ENCODE measurements at places on chromosomes 5 and 9. TPM values are rescaled to one million over a fixed set of nuclear protein-coding genes. Genes with fewer than 3 reads are reported as not detected.
A peak's percentile ranks its signal among the peaks of the same experiment; 100 is the strongest.

Gene SPINK7
- not detected for total RNA-seq

DNA sequence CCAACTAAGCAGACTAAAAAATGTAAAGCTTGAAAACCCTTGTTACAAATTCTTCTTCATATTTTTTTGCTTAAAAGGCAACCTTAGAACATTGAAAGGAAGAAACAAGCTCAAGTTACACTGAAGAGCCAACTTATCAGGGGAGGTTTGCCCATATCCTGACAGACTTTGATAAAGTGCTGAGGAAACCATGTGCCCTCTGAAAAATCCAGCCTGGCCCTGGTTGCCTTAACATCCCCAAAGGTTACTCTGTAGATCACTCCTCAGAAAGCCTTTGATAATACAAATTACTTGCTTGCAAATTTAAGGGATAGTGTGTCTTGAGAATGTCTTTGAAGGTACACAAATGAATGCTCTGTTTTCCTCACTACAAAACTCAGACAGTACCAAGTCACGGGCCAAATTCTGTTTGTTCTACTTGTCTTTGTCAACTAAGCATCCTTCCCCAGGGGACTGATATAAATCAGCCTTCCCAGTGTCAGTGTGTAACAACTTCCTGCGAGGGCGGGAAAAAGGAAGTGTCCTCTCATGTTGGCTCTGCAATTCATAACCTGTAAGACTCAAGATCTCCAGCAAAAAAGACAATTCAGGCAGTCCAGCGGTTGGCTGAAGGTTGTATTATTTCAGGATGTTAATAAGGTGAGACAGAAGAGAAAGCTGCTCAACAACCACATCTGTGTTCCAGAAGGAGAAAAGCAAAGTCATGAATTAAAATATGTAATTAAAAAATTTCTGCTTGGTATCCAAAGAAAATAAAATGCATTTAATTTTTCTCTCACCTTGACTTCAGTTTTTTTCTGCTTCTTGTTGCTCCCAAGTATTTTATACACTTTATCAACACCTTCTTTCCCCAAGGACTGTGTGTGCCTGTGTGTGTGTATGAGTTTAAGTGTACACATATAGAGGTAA lies 199.9 kb downstream of the PIK3R1 start:
- no peak for DNase-seq

DNA sequence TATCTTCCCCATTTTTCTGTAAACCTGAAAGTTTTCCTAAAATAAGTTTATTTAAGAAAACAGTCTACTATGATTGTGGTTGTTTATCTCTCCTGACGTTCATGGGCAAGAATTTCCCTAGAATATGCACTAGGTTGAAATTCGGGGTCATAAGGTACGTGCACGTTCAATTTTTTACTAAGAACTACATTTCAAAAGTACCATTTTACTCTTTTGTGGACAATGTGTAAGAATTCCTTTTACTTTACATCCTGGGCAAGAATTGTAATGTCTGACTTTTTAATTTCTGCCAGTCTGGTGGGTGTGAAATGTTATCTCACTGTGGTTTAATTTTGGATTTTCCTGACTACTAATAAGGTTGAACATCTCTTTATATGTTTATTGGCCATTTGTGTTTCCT lies 12.4 kb downstream of the IL5 start:
- no peak for DNase-seq

DNA sequence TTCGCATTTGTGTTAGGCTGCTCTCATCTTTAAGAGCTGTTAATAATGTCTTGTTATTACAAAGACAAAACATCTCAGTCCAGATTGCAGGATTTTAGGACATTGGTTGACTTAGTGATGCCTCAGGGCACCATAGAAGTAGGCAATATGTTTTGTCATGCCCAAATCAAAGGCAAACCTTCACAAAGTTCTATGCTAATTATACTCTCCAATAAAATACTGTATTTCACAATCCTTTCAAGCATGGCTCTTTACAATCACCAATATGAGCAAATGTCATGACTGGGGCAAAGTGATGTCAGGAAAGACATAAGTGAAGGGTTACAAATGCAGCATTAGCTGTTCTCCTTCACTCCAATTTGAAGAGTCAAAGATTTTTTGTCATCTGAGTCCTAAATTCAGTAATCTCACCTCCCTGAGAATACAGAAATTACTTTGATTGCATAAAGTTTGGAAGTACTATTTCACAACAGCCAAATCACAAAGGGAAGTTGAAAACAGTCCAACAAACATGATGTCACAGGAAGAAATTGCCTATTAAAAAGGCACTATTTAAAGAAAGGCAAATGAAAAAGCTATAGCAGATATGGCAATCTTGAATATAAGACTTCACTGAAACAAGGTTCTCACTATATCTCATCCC lies 303.2 kb downstream of the PRR16 start:
- DNase-seq: no peak

DNA sequence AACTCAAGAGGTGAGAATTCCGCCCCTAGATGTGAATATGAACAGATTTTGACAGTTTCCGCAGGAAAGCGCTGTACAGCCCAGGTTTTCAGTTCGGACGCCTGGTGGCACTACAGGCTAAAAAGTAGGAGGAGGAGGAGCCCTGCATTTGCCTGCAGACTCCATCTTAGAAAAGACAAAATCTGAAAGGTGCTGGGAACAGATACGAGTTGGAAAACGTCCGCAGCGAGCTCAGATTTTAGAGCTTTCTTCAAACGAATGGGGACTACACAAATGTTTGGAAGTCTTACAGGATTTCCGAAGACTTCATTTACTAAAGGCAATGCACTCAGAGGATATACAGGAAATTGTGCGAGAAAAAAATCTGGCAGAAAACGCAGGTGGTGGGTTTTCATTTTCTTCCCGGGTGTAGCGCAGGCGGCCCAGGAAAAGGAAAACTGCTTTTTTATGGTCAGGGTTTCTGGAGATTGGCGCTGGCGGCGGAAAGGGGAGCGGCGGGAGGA lies 9.9 kb upstream of the PCDHB2 start:
- peak; percentile 38 for DNase-seq

- peak; percentile 15 for DNase-seq
These were observed 991 bp downstream of the IARS1 start for GRCh38 chr9:92292338-92293074.

DNA sequence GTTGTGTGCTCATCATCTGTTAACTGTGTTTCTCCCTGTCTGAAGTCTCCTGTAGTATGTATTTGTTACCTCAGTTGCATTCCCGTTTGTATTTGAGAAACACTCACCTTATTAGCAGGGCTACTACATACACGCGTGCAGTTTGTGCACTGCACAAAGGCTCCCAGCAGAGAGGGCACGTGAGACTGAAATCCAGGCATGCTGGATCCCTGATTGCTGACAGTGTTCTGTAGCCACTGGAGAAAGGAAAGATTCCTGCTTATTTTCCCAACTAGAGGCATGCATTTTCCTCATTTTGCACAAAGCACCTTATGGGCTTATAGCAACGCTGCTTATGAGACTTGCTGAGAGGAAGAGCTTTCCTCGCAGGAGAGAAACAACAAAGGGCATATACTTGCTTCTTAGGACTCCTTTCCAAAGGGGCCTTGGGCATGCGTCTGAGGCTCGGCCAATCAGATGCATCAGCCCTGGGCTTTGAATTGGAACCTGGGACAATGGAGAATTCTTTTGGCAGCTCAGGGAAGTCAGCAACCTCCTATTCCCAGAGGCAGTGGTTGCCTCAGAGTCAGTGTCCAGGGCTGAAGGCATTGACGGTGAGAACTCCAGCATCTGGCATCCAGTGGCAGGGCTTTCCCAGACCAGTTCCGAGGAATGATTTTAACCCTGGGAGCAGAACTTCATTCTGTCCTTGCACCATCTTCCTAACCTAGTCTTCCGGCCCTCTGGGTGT lies 9.9 kb upstream of the MEGF10 start:
- DNase-seq: no peak

Gene PCDHGB6
- total RNA-seq: 2.2 TPM

DNA sequence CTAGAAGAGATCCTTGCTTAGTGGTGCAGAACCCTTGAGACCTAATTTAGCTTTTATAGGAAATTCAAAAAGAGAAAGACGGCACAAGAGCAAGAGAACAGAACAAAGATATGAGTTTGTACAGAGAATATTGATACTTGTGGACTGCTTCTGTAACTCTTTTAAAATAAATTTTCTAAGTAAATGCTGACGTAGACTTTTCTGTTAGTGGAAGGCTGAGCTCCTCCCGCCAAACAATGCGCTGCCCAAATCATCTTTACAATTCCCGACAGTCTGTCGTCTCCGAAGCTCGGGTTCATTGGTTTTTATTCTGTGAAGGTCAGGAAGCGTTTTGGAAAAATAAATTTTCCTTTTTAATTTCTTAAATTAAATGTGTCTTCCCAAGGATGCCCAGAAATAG lies 22.3 kb downstream of the RORB start:
- DNase-seq: no peak

Gene TMC1
- not detected for total RNA-seq

Gene HBEGF
- 0.61 TPM for total RNA-seq

DNA sequence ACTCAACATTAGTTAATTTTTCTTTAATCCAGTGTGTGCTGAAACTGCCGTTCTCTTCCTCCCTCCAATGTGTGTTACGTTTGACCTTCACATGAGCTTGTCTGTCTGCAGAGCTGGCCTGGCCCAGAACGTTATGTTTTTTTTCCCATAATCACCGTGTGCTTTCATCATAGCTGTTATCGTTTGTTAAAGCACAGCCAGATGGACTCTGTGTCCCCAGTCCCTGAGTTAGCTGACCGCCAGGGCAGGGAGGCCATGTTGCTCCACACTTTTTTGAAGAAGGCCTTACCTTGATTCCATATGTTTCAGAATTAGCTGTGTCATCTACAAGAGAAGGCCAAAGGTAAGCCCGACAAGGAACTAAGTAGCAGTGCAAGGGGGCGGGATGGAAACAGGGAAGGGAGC lies 55.7 kb downstream of the HSD17B3 start:
- DNase-seq: no peak

DNA sequence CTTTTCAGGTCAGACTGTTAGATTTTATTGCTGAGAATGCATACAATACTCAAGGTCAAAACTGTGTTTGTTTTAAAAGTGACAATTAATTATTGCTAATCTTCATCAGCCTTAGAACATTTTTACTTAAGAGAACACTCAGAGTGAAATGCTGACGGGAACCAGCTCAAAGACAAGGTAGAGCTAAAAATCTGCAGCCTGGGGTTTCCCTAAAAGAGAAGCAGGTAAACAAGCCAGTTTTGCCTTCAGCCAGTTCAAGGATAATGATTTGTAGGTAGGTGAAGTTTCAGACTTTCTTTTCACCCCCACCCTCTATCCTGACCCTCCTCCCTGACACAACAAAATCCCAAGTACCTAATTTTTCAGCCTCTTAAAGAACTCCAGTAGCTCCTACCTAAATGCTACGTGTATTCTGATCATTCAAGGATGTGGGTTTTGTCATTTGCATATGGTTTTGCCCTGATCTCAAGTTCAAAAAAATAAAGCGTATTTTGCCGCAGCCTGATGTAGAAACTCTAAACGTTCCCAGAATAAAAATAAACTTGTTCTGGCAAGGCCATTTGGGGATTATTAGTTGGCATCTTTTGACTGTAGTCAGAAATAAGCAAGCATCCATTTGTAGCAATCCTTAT lies 407.2 kb downstream of the EFNA5 start:
- peak; percentile 49 for DNase-seq

DNA sequence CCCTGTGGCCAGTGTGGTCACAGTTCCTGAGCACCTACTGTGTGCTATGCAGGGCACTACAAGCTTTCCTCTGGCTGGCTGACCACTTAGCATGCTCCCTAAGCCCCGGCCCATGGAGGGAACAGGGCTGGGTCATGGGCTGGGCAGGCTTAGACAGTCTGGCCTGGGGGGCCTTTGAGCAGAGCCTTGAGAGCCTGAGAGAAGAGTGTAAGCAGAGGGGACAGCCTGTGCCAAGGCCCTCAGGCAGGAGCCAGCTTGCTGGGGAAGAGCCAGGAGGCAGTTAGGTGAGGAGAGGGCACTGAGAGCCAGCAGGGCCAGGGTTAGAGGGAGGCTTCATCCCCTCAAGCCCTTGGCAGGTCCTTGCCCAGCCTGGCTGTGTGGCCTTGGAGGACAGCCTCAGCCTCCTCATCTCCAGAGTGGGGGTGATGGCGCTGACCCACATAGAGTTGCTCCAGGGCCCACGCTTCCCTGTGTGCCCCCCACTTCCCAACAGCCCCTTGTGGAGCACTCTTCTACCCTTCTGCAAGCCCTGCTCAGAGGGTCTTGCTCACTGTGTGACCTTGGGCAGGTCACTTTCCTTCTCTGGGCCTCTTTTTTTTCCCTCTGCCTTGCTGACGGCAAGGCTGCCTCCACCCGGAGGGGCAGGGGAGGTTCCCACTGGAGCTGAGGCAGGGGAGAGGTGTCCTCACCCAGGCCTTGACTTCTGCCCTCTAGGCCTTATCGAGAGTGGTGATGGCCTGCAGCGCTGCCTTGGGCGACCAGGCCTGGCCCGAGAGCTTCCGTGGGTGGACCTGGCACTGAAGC lies 107.1 kb downstream of the PHF2 start:
- DNase-seq: peak; percentile 3

DNA sequence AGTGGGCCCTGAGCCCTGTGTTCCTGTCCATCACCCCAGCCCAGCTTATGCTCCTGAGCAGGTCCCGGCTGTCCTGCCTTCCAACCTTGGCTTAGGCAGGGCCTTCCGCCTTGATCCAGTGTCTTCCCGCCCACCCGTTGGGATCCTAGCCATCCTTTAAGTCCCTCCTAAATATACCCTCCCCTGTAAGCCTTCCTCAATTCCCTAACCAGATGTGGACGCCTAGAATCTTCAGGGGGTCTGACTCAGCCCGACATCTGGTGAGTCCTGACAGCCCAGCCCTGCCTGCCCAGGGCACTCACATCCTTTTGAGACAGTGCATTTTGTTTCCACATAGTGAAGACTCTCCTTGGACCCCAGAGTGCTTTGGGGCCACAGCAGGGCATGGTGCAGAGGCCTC lies 23.7 kb downstream of the SLC6A7 start:
- DNase-seq: no peak

Gene PKN3
- 4.2 TPM for total RNA-seq

Gene IRX1
- total RNA-seq: not detected

Gene WDR38
- not detected for total RNA-seq

- DNase-seq: no peak
These were observed 62.7 kb upstream of the PDE4D start for GRCh38 chr5:59956130-59956783.

GRCh38 chr9:12790883-12791282 lies 16.1 kb downstream of the LURAP1L start:
- no peak for DNase-seq

Gene TYRP1
- not detected for total RNA-seq

GRCh38 chr5:19488786-19489185 lies 499.2 kb downstream of the CDH18 start:
- DNase-seq: no peak
